ENCODE measurements at places on chromosomes 3 and 15.

DNA sequence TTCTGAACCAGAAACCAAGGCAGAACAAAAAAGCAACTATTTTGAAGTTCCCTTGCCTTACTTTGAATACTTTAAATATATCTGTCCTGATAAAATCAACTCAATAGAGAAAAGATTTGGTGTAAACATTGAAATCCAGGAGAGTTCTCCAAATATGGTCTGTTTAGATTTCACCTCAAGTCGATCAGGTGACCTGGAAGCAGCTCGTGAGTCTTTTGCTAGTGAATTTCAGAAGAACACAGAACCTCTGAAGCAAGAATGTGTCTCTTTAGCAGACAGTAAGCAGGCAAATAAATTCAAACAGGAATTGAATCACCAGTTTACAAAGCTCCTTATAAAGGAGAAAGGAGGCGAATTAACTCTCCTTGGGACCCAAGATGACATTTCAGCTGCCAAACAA is 4.6 kb downstream of the DTX3L start:
- DNase-seq = no peak

- DNase-seq = no peak
Measured at GRCh38 chr15:74824976-74825375, 1.5 kb upstream of the CPLX3 start.

- no peak for DNase-seq
Measured at GRCh38 chr3:137348936-137349335, 391.2 kb downstream of the IL20RB start.

GRCh38 chr3:193207290-193208273 is 33.4 kb upstream of the PLAAT1 start:
- DNase-seq = no peak

DNA sequence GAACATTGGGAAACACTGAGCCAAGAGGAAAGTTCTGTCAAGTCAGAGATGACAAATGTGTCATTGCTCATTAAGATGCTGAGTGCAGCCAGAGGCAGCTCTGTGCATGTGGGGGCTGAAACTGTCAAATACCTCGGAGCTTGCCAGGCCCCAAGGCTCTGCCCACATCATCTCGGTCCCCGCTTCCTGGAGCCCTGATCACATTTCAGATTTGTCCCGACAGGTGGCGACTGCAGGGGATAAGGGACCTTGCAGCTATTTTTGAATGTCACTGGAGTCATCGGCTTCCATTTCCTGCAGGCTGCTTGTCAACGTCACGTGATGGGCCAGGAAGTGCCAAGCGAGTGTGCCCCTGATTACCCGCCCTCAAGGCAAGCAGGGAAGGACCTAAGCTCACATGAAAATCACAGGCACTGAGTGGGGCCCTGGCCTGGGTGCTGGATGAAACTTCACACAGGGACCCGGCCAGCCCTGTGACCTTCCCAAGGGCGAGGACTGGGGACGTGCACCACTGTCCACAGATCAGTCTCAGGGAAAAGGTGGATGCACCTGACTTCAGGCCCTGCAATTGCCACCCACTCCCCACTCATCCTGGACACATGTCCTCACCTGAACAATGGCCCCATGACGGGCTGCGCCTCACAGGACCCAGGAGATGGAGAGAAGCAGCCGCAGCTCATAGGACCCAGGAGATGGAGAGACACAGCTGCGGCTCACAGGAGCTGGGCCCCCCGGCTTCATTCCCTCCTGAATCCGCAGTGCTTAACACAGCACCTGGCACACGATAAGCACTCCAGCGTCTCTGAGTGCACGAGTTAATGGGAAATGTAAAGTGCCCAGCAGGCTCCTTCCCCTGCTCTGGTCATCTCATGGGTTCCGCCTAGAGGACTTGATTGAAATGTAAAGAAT is 73.4 kb downstream of the NUP210 start:
- DNase-seq = peak; percentile 72

GRCh38 chr15:23736033-23736673 is 49.0 kb upstream of the NDN start:
- no peak for DNase-seq

- DNase-seq = no peak
Measured at GRCh38 chr3:42421818-42422796, 11.7 kb upstream of the LYZL4 start.

GRCh38 chr3:141266186-141266585 is 34.6 kb downstream of the PXYLP1 start:
- DNase-seq = no peak

DNA sequence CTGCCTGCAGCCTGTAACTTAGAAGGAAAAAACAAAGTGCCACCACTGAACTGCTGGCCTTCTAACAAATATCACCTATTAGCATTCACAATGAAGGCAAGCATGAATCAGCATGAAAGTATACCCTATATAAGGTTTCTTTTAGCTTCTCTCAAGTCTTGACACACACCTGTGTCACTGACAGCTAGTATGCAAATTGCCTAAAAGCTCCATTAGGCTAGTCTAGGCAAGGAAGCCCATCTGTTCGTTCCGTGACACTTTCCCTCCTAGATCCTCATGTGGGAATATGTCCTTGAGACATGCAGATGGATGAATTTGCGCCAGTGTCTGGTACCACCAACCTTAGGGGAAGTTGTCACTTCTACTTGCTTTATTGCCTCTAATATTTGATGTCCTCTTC is 129.3 kb downstream of the RBMS3 start:
- DNase-seq = no peak

- no peak for DNase-seq
Measured at GRCh38 chr3:4834403-4834866, 144.8 kb upstream of the BHLHE40 start.

GRCh38 chr3:72311425-72311824 is 526.5 kb upstream of the PROK2 start:
- no peak for DNase-seq

- DNase-seq = no peak
Measured at GRCh38 chr15:55977231-55977630, 16.2 kb downstream of the NEDD4 start.

DNA sequence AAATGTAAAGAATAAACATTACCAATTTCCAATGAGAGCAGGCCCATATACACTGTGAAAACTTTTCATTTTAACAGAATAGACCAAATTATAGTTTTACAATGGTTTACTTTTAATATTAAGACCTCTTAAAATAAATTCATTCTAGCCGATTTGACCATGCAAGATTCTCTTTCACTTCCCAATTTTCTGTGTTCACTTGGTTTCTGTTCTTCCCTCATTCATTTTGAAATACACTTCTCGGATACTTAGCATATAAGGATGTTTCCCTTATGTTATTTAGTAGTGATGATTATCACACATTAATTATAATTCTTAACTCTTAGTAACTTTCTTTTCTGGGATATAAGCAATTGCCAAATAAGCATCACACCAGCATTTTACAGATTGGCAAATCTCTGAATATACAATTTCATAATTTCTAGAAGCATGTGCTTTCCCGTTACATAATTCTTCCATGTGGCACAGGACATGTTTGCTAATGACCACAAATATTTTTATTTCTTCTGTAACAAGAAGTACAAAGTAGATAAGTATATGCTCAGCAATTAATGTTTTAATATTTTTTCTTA is 13.9 kb downstream of the OR5H15 start:
- DNase-seq = no peak

DNA sequence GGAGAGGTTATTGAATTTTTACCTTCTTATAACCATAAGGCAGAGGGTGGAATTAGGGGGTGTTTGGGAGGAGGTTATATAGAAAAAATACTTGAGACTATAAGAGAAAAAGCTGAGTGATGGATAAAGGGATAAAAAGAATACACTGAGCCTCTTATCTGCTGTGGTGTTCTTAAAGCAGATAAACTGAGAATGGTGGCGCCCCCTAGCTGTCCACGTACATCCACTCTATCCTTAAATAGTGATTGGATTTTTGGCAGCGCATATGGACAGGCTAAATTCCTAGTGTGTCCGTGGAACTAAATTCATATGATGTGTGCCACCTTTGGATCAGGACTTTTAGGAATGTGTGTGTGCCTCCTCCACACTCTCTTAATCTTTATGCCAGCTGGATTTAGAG is 121.1 kb downstream of the OXSM start:
- DNase-seq = peak; percentile 49

- no peak for DNase-seq
Measured at GRCh38 chr15:49189631-49190030, 19.6 kb downstream of the GALK2 start.

DNA sequence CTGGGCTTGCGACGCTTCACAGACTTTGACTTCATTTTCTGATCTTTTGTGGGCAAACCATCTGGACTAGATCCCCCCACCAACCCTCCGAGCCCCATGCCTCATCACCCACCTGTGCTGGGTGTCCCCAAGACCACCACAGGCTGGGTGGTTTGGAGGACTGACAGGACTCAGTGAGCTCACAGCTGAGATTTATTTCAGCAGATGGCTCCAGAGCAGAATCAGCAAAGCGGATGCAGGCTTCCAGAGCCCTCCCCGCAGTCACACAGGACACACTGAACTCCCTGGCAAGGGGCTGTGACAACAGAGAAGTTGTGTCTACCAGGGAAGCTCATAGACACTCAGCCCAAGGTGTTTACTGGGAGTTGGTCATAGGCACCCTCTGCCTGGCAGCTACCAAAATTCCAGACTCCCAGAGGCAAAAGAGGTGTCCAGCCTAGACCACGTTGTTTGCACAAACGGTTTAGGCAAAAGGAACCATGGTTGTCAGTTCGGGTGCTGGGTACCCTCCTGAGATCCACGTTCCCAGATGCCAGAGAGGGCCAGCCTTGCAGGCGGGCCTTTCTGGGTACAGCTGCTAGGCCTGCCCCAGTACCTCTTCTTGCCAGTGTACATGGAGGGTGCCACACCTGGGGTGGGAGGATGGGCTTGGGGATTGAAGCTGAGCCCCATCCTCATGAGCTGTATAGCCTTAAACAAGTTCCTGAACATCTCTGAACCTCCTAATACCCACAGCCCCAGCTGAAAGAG is 170.3 kb downstream of the NSMCE3 start:
- no peak for DNase-seq

- DNase-seq = no peak
Measured at GRCh38 chr15:23569151-23569925, 3.9 kb downstream of the MKRN3 start.

- DNase-seq = no peak
Measured at GRCh38 chr3:14378415-14378814, 24.0 kb upstream of the SLC6A6 start.

GRCh38 chr15:67121644-67122605 is 56.5 kb downstream of the SMAD3 start:
- no peak for DNase-seq

- no peak for DNase-seq
Measured at GRCh38 chr15:70559265-70560239, 203.8 kb downstream of the UACA start.

- no peak for DNase-seq
Measured at GRCh38 chr3:189286188-189286587, 114.4 kb downstream of the TPRG1 start.

GRCh38 chr15:54884312-54884711 is 312.4 kb downstream of the RSL24D1 start:
- DNase-seq = no peak

DNA sequence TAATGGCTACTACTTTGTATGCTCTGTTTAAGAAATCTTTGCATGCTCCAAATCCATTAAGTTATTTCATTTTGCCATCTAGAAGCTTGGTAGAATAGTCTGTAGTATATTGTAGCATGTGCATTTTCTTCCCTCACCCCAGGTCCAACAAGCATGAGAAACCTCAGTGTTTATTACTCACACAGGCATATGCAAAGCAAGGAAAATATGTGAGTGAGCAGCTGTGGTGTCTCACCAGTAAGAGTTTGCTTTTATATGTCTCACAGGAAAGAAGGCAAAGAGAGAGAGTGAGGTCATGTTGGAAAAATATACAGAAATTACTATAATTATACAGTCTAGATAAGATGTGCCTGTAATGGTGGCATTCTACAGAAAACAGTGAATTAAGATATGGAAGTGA is 312.5 kb downstream of the C3orf38 start:
- no peak for DNase-seq

- no peak for DNase-seq
Measured at GRCh38 chr15:68063606-68064005, 9.5 kb downstream of the PIAS1 start.

- peak; percentile 58 for DNase-seq
Measured at GRCh38 chr3:190012314-190012782, 108.3 kb downstream of the P3H2 start.
